ENCODE measurements at places on chromosomes 13 and 19.

DNA sequence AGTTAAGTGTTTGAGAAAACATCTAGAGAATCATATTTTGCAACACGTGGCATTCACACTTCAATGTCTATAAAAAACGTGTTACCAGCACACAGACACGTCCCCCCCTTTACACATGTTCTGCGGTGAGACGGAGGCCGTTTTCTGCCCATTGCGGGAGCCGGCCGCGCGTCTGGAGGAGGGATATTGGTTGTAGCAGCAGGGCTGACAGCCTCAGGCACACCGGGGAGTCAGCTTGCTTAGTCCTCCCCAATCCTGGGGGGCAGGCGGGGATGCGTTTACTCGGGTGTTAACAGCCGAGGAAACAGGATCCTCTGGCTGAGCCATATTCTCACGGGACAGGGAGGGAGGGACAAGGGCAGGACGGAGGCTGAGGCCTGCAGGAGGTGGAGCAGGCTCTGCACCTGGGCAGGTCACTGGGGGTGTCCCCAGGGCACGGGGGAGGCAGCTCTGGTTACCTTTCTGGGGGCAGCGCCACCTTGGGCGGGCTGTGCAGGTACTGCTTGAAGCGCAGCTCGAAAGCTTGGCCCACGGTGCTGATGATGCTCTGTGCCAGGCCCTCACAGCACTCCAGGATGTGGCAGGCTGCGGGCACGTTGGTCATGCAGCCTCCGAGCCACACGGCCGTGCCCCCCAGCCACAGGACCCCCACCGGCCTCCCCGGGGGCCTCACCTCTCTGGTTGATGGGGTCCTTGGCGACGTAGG, 25.0 kb downstream of the SHC2 start:
- no peak for DNase-seq

GRCh38 chr19:40147693-40148347, 43.4 kb upstream of the MAP3K10 start:
- no peak for DNase-seq

- no peak for DNase-seq
These were observed 69.3 kb downstream of the KLF12 start for GRCh38 chr13:74064805-74065312.

DNA sequence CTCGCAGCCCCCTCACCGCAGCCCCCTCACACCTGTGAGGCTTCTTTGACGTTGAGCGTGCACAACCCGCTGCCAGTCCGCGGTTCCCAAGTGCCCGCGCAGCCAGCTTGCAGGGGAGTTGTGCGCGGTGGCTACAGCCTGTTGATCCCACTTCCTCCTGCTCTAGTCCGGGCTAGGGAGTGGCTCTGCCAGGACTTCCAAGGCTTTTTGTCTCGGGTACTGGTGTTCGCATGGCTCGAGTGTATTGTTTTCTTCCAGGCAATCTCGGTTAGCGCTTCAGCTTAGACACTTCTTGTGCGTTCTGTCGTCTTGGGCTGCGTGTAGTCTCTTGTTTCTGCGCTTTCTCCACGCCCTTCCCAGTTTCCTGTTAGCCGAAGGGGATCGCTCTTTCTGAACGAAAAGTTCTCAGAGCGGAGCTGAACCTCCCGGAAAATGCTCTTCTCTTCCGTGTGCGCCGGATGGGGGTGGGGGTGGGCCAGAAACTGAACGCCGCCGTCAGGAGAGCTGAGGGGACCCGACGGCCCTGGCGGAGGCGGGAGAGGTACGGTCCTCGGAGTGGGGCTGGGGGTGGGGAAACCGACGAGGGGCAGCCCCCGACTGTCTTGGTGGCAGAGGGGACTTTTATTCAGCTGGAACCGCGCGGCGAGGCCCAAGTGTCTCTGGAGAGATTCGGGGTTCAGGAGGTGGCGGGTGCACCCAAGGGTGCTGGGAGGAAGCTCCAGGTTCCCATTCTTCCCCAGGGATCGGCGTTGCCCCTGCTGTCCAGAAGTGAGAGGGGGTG, 697 bp upstream of the DGKH start:
- DNase-seq = no peak

GRCh38 chr19:2080336-2080988, 15.7 kb downstream of the MOB3A start:
- DNase-seq = no peak

- DNase-seq = no peak
These were observed 76.8 kb upstream of the SERP2 start for GRCh38 chr13:44296856-44297255.

- no peak for DNase-seq
These were observed 1.3 kb downstream of the ETV2 start for GRCh38 chr19:35642798-35643254.

DNA sequence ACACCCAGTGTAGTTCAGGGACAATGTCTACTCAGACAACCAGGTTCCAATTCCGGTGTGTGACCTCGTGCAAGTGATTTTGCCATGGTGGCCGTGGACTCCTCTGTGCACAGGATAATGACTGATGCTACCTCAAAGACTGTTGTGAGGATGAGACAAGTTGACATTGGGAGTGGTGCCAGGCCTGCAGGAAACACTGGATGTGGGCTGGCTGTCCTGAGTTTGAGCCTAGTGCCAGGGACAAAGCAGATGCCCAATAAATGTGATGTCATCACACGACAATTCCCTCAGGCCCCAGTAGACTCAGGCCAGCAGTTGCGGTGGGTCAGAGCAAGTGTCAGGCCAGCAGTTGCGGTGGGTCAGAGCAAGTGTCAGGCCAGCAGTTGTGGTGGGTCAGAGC, 6.2 kb upstream of the SCN1B start:
- DNase-seq = no peak

GRCh38 chr19:12194827-12195731, 32.2 kb downstream of the ZNF136 start:
- DNase-seq = no peak

GRCh38 chr19:35774274-35775045, 904 bp upstream of the ARHGAP33 start:
- DNase-seq = no peak

GRCh38 chr13:44259045-44260027, 114.3 kb upstream of the SERP2 start:
- no peak for DNase-seq

DNA sequence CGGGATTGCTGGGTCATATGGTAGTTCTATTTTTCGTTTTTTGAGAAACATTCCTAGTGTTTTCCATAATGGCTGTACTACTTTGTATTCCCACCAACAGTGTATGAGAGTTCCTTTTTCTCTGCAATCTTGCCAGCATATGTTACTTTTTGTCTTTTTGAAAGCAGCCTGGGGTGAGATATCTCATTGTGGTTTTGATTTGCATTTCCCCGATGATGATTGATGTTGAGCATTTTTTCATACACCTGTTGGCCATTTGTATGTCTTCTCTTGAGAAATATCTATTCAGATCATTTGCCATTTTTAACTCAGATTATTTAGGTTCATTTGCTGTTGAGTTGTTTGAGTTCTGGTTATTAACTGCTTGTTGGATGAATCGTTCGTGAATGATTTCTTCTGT, 18.5 kb upstream of the ATP12A start:
- DNase-seq = no peak

GRCh38 chr19:41564515-41565378, 11.2 kb upstream of the CEACAM21 start:
- no peak for DNase-seq

DNA sequence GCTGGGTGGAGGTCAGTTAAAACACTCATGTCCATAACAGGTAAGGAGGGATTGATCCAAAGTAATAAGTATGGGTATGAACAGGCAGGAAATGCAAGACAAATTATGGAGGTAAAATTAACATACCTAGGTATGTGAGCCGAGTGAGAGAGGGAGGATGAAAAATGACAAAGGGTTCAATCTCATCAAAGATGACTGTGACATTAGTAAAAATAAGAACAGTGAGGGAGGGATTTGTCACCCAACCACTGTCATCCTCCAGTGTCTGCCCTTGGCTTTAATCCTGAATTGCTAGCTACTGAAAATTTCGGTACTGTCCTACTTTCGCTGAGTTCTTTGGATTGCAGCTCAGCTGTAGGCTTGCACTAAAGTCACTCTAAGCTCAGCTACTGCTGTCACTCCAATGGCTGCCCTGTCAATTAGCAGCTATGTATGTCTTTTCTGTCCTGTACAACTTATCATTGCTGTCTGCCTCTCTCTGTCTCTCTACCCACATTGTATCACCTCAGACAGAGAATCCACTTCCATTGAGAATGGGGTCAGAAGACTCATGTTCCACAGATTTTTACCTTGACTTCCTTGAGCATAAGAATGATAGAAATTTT, 62.5 kb downstream of the LRRC63 start:
- no peak for DNase-seq

GRCh38 chr13:114151565-114152284, 19.3 kb upstream of the RASA3 start:
- DNase-seq = no peak

DNA sequence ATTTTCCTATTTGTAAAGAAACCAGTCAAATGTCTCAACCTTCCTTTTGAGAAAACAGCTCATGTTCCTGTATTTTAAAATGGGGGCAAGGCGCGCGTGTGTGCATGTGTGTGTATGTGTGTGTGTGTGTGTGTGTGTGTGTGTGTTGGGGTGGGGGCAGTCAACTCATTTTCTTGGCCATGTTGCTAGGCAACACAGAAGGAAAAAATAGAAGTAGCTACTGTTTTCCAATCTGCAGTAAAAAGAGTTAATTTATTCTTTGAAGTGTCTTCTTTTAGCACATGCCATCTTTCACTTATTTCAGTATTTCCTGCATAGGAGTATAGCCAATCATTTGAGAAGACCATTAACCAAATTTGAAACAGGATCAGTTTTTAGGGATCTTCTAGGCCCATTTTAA, 279.3 kb downstream of the DCLK1 start:
- no peak for DNase-seq

DNA sequence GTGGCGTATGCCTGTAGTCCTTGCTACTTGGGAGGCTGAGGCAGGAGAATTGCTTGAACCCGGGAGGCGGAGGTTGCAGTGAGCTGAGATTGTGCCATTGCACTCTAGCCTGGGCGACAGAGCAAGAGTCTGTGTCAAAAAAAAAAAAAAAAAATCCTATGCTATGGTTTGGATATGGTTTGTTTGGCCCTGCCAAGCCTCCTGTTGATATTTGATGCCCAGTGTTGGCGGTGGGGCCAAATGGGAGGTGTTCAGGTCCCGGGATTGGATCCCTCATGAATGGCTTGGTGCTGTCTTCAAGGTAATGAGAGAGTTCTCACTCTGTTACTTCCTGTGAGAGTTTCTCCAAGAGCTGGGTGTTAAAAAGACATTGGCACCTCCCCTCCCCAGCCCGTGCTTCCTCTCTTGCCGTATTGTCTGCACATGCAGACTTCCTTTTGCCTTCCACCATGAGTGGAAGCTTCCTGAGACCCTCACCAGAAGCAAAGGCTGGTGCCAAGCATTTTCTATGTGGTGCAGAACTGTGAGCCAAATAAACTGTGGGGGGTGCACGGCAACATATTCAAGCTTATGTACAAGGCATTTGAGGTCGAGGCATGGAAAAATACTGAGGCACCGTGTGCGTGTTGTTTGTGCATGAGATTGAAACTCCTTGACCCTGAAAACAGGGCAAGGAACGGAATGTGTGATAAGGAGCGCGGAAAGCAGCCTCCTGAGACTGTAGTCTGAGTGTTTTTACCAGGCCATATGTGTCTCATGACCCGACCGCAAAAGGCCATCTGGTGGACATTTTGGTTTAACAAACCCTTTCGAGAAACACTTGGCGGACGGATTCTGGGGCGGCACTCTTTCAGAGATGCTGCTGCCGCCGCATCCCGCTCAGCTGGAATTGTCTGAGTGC, 7.3 kb downstream of the SIGLEC9 start:
- no peak for DNase-seq

DNA sequence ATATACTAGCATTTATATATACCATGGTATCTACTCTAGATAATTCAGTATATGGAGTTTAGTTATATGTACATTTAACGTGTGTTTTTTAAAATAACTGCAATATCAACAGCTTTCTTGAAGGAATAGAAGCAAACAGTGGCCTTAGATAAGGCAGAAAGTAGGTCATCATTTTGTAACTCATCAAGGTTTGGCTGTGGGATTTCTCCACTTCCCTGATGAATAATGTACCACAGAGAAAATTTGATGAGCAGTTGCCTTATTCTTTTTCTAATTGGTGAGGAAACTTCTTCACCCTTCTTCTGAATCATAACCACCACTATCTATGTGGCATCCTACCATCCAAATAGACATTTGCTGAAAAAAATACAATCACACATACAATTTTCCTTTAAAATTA, 590.2 kb upstream of the SPRY2 start:
- DNase-seq = no peak

DNA sequence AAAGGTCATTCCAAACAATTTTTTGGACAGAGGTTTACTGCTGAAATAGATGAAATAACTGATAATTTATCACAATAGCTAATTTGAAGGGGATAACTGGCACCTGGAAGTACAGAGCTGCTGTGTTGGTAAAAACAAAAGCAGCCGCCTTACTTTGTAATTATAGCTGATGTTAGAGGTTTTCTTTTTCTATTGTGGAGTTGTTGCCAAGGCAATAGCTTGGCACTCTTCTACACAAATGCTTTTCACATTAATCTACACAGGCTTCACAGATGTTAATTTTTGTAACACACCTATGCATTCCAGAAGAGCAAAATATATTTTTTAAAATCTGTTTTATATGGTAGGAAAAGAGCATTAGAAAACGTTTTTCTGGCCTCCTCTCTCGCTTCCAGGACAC, 56.9 kb downstream of the LACC1 start:
- no peak for DNase-seq

DNA sequence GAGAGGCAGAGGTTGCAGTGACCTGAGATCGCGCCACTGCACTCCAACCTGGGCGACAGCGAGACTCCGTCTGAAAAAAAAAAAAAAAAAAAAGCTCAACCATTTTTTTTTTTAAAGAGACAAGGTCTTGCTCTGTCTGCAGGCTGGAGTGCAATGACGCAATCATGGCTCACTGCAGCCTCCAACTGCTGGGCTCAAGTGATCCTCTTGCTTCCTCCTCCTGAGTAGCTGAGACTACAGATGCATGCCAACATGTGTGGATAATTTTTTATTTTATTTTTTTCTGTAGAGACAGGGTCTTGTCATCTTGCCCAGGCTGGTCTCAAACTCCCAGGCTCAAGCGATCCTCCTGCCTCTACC, 10.3 kb downstream of the EHD2 start:
- DNase-seq = no peak

DNA sequence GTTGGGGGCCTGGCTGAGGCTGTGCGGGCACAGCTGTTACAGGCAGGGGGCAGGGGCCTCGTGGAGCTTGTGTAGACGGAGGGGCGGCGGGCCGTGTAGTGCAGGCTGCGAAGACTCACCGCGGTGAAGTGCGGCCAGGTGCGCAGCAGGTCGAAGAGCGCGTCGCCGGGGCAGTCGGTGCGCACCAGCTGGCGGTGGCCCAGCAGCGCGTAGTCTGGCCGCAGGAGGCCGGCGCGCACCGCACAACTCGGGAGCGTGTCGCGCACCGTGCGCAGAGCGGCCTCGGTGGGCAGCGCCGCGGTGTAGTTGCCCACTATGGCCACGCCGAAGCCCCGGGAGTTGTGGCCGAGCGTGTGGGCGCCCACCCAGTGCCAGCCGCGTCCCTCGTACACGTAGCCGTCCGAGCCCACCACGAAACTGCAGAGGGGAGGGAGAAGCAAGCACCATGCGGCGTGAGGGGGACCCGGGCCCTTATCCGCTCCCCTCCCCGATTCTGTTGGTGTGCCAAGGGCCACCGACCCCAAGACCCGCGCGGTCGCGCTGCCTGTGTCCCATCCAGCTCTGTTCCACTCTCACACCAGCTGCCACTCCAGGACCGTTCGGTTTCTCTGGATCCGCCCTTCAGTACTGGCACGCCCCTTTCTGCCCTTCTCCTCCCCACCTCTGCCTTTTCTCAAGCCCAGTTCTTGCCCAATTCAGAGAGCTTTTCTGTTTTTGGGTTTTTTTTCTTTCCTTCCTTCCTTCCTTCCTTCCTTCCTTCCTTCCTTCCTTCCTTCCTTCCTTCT, 5.4 kb upstream of the RASAL3 start:
- no peak for DNase-seq

- DNase-seq = no peak
These were observed 777.4 kb upstream of the PCDH9 start for GRCh38 chr13:68007576-68007975.

Measured in cortex of kidney (tissue), 1 donor.